ENCODE measurements at places on chromosomes 12 and 14. TPM values are rescaled to one million over a fixed set of nuclear protein-coding genes. Genes with fewer than 3 reads are reported as not detected.
A peak's percentile ranks its signal among the peaks of the same experiment; 100 is the strongest.

CLBA1 gene
- 10.2 TPM for polyA plus RNA-seq

- no peaks in the 10 kb centered on the region for H3K36me3 ChIP-seq
- H3K4me1 ChIP-seq = no peaks in the 10 kb centered on the region
- H3K27ac ChIP-seq = no peak overlapping the region
- no peak overlapping the region for H3K4me3 ChIP-seq
- no peaks in the 10 kb centered on the region for H3K27me3 ChIP-seq
Measured at GRCh38 chr12:77919450-77919849, 88.8 kb downstream of the NAV3 start.

DNA sequence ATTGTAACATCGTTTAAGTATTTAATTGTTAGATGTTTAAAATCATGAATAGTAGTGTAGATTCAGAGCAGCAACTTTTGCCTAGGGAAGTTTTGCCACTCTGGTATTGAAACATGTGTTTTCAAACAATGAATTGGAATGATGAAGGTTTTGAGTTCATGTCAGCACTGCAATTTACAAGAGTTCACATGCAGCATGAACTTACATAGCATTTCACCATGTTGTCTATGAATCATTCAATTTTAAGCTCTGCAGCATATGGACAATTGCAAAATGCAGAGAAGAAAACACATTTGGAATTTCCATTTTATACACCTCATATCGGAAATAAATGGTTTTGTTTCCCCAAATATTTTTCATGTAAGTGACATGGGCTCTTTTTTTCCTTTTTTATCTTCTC is 170.7 kb upstream of the CDKN3 start:
- no peak overlapping the region for H3K27ac ChIP-seq
- no peak for DNase-seq
- H3K27me3 ChIP-seq = no peaks in the 10 kb centered on the region
- H3K36me3 ChIP-seq = no peaks in the 10 kb centered on the region

KCNA5 gene
- 13.4 TPM for polyA plus RNA-seq

GRCh38 chr12:27550653-27550975 is 26.6 kb downstream of the PPFIBP1 start:
- no peaks in the 10 kb centered on the region for H3K27me3 ChIP-seq
- no peak overlapping the region for H3K27ac ChIP-seq
- H3K4me3 ChIP-seq = no peak overlapping the region
- peaks cover 18% of the 10 kb centered on the region for H3K4me1 ChIP-seq

DNA sequence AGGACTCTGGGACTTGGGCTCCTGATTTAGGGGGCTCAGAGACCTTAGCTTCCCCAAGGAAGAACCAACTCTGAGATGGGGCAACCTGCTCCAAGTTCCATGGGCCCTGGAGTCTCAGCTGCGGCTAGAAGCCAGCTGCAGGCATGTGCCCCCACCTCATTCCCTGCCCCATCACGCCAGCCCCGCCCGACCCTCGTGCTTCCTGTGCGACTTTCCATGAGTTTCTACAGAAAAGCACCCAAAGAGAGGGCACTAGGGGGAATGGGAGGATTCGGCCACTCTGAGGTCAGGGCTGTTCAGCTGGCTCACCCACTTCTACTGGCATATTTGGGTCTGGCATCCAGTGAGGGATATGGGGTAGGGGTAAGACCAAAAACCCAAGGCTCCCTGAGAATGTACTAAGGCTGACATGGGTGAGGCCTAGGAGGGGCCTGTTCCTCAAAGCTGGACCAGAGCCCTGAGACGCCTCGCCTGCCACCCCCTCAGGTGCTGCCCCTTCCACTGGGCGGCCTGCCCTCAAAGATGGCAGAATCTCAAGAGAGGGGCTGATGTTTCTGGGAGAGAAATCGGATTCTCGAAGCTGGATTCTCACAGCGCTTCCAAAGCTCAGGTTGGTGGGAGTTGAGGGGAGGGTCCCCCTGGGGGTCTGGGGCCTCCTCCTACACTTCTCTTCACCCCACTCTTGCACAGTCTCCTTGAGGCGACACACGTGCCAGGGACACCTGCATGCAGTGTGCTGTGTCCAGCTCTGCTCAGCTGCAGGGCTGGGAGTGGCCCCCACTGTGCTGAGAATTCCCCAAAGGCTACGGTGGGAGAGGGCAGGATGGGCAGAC is 22.1 kb downstream of the FAIM2 start:
- H3K4me3 ChIP-seq = no peak overlapping the region
- peak; percentile 35 for DNase-seq
- H3K36me3 ChIP-seq = no peaks in the 10 kb centered on the region
- H3K27ac ChIP-seq = no peak overlapping the region
- H3K27me3 ChIP-seq = no peaks in the 10 kb centered on the region
- no peaks in the 10 kb centered on the region for H3K4me1 ChIP-seq

DNA sequence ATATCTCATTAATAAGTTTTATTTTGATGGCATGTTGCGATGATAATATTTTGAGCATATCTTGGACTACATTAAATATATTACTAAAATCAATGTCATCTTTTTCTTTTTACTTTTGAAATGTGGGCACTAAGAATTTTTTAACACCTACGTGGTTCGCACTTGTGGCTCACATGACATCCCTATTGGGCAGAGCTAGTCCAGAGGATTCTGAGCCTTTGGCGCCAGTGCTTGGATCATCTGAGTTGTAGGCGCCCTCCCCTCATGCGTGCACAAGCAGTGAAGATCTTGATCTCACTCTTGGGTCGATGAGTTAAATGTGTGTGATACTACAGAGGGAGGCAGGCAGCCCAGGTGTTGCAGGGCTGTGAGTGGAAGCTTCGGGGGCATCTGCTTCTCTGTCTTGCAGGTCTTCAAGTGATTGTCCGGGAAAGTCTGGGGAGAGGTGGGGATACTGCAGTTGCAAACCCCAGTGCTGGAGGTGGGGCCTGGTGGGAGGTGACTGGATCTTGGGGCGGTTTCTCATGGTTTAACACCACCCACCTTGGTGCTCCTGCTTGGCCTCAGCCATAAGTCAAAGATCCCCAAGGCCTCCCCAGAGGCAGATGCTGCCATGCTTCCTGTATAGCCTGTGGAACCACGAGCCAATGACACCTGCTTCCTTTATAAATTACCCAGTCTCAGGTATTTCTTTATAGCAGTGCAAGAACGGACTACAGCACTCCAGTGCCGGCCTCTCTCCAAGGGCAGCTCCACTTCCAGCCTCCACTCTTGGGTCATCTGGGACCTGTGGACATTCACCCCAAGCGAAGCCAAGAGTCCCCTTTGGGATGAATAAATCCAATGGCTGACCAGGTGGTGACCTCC is 46.1 kb upstream of the PPP2R5C start:
- H3K36me3 ChIP-seq = no peaks in the 10 kb centered on the region
- H3K27me3 ChIP-seq = no peaks in the 10 kb centered on the region
- no peak overlapping the region for H3K27ac ChIP-seq
- no peak overlapping the region for H3K4me3 ChIP-seq
- DNase-seq = no peak

DNA sequence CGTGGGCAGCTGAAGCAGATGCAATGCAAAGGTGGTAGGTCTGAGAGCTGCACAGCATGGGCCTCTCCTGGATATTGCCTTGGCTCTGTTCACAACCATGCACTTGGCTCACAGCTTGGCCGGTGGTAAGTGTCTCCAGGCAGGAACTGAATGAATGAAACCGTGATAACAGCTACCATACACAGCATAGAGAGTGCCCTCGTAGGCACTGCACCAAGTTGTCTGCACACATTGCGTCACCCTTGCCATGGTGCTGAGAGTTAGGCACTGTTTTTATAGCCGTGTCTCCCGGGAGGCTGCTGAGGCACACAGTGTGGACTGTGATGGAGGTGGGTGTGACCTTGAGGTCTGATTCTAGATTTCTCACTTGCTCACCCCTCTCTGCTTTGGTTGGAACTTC is 157.6 kb upstream of the VASH1 start:
- no peaks in the 10 kb centered on the region for H3K4me1 ChIP-seq
- no peak for DNase-seq
- no peak overlapping the region for H3K4me3 ChIP-seq
- H3K36me3 ChIP-seq = no peaks in the 10 kb centered on the region
- no peaks in the 10 kb centered on the region for H3K27me3 ChIP-seq

GRCh38 chr12:3418609-3419390 is 72.2 kb upstream of the PRMT8 start:
- no peak overlapping the region for H3K4me3 ChIP-seq
- H3K4me1 ChIP-seq = no peaks in the 10 kb centered on the region
- no peaks in the 10 kb centered on the region for H3K27me3 ChIP-seq
- no peak overlapping the region for H3K27ac ChIP-seq
- H3K36me3 ChIP-seq = no peaks in the 10 kb centered on the region

DNA sequence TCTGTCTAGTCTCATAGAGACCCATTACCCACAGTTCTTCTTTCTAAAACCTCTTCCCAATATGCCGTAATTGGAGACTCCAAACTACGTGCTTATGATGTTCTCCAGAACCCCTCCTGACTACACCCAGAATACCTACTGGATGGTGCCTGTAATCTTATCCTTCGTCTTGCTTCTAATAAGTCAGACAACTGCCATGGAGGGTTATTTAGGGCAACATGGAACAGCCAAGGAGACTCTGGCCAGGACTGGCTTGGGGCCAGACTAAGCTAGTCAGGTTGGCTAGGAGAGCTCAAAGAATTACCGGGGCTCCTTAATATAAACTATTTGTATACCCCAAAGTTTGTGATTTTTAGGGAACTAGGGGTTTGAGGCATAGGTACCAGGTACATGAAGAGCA is 6.8 kb downstream of the PFKM start:
- H3K36me3 ChIP-seq = peaks cover 4% of the 10 kb centered on the region
- H3K4me3 ChIP-seq = no peak overlapping the region
- no peak for DNase-seq
- no peaks in the 10 kb centered on the region for H3K4me1 ChIP-seq
- no peak overlapping the region for H3K27ac ChIP-seq

POTEG gene
- polyA plus RNA-seq = not detected

- no peaks in the 10 kb centered on the region for H3K36me3 ChIP-seq
- H3K4me3 ChIP-seq = no peak overlapping the region
- no peaks in the 10 kb centered on the region for H3K27me3 ChIP-seq
Measured at GRCh38 chr14:103537175-103537990, 8.4 kb downstream of the TRMT61A start.

DNA sequence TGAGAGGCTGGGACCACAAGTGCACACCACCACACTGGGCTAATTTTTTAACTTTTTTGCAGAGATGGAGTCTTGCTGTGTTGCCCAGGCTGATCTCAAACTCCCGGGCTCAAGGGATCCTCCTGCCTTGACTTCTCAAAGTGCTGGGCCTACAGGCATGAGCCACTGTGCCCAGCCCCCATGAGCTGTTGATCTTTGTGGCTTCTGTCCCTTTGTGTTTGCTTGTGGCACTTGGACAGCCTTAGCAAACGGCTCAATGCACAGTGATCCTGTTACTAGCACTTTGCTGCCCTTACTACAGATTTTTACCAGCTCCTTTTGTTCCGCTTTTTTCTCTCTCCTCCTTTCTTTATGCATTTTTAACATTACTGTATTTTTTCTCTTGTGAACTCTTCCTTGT is 25.3 kb upstream of the EVL start:
- H3K27ac ChIP-seq = no peak overlapping the region
- no peaks in the 10 kb centered on the region for H3K4me1 ChIP-seq
- no peaks in the 10 kb centered on the region for H3K27me3 ChIP-seq
- DNase-seq = no peak
- no peak overlapping the region for H3K4me3 ChIP-seq
- no peaks in the 10 kb centered on the region for H3K36me3 ChIP-seq

MYF6 gene
- not detected for polyA plus RNA-seq

GRCh38 chr14:75979071-75979571 is 2.7 kb downstream of the TGFB3 start:
- H3K27me3 ChIP-seq = no peaks in the 10 kb centered on the region
- H3K27ac ChIP-seq = no peak overlapping the region
- DNase-seq = no peak
- no peaks in the 10 kb centered on the region for H3K36me3 ChIP-seq
- H3K4me3 ChIP-seq = peak overlapping the region; percentile 84
- H3K4me1 ChIP-seq = no peaks in the 10 kb centered on the region

All from aorta (tissue), 5 donors.